ENCODE measurements at places on chromosomes 7 and 10.

- no peak for DNase-seq
Observed at GRCh38 chr7:55120074-55120473, 101.3 kb downstream of the EGFR start.

GRCh38 chr10:96082748-96083147 is 39.4 kb downstream of the CCNJ start:
- no peak for DNase-seq

- no peak for DNase-seq
Observed at GRCh38 chr10:5413012-5413938, 918 bp downstream of the NET1 start.

DNA sequence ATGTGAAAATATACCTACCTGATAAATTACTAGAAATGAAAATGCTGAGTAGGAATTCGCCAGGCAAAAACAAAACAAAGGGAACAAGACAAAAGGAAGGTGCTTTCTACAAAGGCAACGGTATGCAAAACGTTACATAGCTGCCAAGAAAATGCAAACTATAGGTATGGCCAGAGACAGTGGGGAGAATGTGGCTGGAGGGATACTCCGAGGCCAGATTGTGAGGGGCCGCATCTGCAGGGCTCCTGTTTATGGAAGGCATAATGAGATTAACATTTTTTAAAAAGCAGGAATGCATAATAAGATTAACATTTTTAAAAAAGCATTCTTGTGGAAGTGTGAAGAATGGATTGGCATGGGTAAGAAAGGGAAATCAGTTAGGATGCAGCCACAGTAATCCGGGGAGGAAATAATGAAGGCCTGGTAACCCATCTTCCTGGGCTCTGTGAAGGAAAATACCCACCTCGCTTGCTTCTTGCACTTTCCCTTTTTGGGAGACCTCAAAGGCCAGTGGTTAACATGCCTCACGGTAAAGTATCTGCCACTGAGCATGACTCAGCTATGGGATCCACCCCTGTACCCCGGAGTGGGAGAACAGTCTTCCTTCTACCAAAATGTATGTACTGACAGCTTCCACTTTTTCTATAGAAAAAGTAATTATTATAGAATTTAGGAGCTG is 145.8 kb upstream of the LRRN3 start:
- DNase-seq, result no peak

- no peak for DNase-seq
Observed at GRCh38 chr7:121936951-121937623, 64.1 kb downstream of the PTPRZ1 start.

DNA sequence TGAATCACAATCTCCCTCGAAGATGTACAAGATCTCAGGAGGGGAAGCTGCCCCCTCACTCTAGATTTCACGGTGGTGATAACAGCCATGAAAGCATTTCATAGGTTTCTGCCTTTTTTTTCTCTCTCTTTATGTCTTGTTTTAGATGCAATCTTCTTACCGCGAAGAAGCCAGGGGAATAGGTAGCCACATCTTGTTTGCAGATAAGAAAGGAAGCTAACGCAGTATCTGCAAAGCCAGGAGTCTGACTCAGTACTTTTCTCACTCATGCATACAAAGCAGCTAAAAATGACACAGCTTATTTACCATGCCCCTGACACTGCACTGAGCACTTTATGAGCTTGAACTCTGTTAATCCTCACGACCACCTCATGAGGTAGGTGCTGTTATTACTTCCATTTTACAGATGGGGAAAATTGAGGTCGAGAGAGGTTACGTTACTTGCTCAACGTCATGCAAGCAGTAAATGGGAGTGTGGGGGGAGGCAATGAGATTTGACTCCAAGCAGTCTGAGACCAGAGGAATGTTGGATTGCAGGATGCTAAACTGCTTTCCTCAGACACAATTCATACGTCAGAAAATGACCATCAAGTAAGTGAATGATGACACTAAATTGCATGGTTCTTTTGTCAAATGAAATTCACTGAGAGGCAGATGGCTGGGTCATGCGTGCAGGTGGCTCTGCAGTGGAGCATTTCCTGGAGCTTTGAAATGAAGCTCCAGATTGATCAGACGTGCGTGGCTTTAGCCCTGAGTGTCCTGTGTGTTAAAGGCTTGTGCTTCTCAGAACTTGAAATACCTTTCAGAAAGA is 3.3 kb downstream of the MAP3K8 start:
- no peak for DNase-seq

GRCh38 chr7:155775691-155776090 is 36.6 kb downstream of the SHH start:
- no peak for DNase-seq

- no peak for DNase-seq
Observed at GRCh38 chr10:98466861-98467505, 20.2 kb upstream of the HPS1 start.

GRCh38 chr10:48444266-48444665 is 137.8 kb downstream of the MAPK8 start:
- DNase-seq, result no peak

- DNase-seq, result no peak
Observed at GRCh38 chr7:113657603-113658002, 261.2 kb downstream of the PPP1R3A start.

DNA sequence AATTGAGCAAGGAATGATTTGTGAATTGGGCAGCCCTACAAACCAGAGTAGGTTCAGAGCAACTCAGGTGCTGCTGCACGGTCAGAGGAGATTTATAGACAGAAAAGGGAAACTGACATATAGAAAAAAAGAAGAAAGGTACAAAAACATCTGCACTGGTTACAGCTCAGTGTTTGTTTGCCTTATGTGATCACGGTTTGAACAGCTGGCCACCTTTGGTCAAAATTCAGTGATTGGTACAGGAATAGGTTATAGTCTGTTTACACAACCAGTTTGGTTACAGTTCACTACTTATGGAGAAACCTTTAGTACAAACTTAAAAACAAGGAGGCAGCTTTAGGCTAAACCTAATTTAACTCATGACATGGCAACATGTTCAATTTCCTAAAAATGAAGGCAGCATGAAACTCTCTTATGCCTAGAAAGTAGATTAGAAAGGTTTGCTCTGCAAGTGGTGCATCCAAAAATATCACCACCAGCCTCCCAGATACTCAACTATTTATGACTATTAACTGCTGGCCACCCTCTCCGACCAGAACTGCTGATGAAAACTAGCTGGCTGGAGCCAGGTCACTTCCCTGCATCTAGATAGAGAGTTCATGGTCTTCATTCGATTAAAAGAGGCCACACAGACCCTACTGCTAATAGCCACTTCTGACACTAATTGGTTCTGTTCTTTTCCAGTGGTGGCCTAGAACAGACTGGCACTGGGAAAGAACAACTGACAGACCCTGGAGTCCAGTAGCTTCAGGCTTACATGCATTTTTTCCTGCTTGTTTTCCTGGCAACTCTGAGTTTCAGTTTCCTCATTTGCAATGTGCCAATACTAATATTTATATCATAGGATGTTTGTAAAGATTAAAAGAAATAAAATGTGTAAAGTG is 548.0 kb downstream of the CCSER2 start:
- no peak for DNase-seq

Data from HS-27A (cell line).